ENCODE measurements at places on chromosomes 11 and 22.
A peak's percentile ranks its signal among the peaks of the same experiment; 100 is the strongest.

GRCh38 chr11:122642472-122642922, 13.0 kb upstream of the UBASH3B start:
- no peak for DNase-seq

GRCh38 chr11:12175694-12176241, 65.4 kb downstream of the MICAL2 start:
- peak; percentile 56 for DNase-seq

DNA sequence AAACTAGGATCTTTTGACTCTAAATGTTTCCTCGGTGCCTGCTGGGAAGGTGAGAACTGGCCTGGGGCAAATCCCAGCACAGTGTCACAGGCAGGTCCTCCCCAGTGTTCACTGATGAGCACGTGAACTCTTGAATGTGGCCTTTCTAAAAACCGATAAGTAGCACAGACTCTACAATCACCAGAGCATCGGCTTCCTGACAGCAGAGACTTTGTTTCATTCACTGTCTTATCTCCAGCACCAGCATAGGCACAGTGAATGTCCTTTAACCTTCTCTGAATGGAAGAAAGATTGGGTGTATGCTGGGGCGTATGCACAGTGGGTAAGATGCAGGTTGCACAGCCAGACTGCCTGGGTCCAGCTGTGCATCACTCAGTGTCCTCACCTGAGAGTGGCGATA, 59.3 kb upstream of the EIF3D start:
- no peak for DNase-seq

DNA sequence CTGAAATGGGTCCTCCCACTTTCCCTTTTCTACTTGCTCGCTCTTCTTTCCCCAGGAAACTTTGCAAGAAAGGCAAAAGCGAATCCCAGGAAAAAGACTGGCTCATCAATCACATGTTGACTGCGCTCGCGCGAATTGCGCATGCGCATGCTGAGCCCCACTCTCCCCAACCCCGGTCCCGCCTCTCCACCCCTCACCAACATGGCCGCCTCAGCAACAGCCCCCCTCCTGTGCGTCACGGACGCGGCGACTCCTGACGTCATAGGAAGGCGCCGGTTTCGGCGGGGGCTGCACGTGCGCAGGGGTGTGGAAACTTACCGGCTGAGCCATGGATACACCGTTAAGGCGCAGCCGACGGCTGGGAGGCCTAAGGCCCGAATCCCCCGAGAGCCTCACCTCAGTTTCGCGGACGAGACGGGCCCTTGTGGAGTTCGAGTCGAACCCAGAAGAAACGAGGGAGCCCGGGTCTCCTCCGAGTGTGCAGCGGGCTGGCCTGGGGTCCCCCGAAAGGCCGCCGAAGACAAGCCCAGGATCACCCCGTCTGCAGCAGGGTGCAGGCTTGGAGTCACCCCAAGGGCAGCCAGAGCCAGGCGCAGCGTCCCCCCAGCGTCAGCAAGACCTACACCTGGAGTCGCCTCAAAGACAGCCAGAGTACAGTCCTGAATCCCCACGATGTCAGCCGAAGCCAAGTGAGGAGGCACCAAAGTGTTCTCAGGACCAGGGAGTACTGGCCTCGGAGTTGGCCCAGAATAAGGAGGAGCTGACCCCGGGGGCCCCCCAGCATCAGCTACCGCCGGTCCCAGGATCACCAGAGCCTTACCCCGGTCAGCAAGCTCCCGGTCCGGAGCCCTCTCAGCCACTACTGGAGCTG, at the start of gene CCDC86:
Gene CCDC86 (plus strand): TSS at position 317 of the 871 bp plus-strand sequence. CDS start 12 bp downstream, at position 329.
- peak; percentile 95 for DNase-seq

DNA sequence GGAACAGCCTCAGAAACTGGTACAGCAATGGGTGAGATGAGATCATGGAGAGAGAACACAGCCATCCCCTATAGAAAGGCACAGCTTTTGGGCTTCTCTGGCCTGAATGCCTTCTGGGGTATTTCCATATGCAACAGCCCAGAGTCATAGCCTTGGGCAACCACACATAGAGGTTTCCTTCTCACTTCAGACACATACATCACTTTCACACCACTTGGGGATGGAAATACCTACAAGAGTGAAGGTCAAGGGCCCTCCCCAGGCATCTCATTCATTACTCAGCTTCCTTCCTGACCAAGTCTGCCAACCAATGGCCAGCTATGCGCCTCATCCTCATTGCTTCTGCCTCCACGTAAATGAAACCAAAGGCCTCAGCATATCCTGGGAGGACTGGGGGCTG, 17.7 kb upstream of the OLFML1 start:
- no peak for DNase-seq

GRCh38 chr11:77381729-77382665, 80.5 kb upstream of the GDPD4 start:
- DNase-seq, result peak; percentile 61

DNA sequence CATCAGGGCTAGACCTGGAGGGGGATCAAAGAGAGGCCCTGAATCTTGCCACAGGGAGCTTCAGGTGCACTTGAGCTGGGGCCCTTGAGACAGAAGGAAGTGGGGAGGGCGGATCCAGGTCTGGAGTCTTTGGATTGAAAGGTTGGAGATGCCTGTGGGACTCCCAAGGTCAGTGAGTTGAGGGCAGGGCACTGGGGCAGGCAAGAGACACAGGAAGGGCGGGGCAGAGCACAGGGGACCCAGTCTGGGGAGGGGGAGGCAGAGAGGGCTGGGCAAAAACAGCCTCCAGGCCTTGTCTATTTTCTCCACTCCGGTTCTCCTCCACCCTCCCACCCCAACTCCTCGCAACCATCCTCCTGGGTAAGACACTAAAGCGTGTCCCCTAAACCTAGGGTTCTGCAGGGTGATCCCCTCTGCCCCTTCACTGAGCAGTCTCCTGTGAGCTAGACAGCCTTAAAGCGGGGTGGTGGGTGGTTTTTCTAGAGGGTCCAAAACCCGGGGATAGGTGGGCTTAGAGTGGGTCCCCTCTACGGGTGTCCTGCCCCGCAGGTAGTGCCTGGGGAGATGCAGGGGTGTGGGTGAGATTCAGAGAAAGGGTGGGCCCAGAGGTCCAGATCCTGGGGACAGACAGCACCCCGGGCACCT, 38.6 kb upstream of the CELSR1 start:
- DNase-seq, result no peak

DNA sequence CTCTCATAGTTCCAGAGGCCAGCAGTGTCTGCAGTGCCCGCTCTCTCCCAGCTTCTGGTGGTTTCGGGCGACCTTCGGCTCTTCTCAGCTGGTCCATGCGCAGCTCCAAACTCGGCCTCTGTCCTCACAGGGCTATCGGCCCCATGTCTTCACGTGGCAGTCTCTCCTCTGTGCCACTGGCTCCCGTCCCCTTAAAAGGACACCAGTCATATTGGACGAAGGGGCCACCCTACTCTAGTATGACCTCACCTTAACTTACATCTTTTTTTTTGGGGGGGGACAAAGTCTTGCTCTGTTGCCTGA, 13.8 kb downstream of the LTO1 start:
- no peak for DNase-seq

DNA sequence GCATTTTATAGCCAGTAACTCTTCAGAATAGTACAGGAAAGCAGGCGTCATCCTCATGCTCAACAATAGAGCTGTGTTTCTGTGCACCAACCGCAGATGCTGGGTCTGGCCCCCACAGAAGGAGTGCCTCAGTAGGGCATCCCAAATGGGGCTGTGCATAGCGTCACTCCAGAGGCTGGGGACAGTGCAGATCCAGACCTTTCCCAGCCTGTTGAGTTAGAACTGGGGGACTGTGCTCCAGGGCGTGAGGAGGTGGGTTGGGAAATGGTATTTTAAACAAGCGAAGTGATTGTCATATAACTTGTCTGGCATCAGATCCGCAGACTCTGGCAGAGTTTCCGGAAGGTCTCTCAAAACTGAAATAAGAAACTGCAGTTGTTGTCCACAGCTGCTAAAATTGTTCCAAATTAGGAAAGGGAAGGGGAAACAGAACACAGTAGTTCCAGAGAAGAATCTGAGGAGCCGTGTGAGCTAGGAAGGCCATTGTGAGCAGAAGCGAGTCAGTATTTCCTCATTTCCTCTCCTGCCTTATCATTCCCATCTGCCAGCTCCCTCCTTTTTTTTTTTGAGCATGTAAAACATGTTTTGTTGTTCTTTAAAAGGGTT, 52.2 kb downstream of the JAM3 start:
- peak; percentile 33 for DNase-seq

DNA sequence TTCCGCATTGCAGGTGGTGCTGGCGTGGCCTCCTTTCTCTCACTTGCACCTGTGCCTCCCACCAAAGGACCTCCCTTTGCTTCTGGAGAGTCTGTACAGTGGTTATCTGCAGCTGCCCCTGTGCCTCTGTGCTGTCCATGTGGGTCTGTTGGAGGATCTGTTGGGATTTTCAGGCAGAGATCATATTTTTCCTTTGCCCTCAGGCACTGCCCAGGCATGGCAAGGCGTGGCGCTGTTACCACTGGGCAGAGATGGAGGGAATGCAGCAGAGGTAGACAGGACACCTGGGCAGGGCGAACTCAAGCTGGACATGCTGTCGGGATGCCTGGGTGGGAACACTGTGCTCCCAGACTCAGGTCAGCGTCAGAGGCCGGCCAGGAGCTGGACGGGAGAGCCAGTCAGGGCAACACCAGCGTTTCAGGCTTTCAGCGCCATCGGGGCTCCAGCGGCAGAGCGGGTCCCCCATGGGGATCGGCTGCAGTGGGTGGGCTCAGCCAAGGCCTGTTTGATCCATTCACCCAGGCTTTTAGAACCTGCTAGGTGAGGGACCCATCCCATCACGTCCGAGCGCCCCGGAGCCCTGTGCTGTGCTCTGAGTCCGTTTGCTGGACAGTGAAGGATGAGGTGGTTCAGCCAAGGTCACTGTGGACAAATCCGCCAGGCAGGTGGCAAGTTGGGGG, 718.9 kb downstream of the BRD1 start:
- DNase-seq, result no peak

- DNase-seq, result peak; percentile 22
These were observed 133.0 kb downstream of the PLEKHA7 start for GRCh38 chr11:16881074-16881709.

DNA sequence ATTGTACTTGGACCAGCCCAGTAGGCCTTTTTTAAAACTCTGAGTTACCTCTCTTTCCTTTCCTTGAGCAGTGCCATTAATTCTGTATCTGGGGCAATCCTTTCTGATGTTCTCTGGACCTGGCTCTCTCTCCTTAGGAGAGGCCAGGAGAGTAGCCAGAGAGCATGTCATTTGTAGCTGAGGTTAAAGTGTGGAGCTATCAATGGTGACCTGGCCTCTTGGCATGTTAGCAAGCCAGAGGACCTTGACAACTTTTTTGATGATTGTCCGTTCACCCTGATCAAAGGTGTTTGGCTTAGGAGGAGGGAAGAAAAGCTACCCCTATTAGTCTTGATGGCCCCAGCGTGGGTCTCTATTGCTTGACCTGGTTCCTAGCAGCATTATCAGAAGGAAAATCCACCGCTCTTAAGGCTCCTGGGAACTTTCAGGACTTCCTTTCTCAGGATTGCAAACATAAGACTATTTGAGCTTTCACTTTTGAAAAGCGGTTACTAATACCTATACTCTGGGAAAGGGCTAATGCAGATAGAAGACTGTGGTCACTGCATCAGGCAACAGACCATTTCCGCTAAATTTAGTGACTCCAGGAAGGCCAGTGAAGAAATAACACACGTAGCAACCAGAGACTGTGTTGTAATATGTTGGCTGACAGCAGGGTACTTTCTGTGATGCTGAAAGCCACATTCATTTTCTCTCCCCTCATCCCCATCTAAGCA, 18.2 kb downstream of the LIMK2 start:
- no peak for DNase-seq

- DNase-seq, result peak; percentile 76
These were observed 814 bp downstream of the NPAS4 start for GRCh38 chr11:66421492-66422205.

DNA sequence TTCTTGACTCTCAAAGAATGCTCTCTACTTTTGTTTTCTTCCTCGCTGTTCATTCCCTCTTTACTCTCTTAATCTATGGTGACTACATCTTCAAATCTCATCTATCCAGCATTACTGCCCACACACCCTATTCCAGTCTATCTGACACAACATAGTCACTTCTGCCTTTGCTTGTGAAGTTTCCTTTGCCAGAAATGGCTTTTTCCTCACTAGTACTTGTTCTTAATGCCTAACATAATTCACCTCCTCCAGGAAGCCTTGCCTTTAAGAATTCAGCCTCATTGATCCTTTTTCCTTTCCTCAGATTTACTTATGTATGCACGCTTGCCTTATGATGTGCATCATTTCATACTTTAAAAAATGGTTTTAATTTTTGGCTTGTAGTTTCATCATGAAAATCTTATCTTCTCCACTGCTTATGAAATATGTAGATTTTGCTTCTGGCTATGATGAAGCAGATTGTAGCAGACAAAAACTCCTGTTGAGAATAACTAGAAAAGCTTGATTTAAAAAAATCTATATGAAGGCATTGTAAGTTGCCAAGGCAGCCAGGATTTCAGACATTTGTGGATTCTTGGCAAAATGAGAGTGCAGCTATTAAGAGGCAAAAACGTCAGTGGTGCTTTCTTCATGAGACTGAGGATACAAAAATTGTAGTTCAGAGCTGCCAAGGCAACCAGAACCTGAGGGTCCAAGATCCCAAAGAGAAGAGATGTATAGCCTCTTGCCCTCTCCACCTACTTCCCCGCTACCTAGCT, 31.8 kb downstream of the RNF169 start:
- DNase-seq, result no peak

GRCh38 chr22:46537225-46537945, at the start of gene CELSR1:
TSS of gene CELSR1 (minus strand) at chr22:46537620. CDS start at chr22:46537170, 450 bp downstream.
- no peak for DNase-seq

DNA sequence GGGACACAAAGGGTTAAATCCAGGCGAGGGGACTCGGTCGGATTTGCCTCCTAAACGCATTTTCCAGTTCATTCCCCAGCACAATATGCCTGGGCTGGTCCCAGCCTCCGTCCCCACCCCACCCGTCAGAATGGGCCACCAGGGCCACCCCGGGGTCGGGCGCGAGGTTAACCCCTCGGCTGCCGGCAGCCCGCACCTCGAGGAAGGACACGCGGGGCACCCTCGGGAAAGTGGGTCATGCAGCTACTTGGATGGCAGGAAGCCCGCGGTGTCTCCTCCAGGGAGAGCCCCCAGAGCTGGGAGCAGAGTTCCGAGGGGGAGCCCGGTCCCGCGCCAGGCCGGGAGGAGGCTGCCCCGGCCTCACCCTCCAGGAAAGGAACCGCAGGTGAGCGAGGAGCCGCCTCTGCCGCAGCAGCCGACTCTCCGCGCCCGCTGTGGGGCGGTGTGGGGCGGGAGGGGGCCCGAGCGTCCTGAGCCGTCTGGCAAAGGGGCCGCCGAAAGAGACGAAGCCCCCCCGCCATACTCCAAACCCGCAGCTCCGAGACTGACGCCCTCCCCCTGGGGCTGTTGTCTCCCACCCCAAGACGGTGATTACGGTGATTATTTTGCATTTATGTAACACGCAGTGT, 1.4 kb downstream of the NECTIN1 start:
- no peak for DNase-seq

DNA sequence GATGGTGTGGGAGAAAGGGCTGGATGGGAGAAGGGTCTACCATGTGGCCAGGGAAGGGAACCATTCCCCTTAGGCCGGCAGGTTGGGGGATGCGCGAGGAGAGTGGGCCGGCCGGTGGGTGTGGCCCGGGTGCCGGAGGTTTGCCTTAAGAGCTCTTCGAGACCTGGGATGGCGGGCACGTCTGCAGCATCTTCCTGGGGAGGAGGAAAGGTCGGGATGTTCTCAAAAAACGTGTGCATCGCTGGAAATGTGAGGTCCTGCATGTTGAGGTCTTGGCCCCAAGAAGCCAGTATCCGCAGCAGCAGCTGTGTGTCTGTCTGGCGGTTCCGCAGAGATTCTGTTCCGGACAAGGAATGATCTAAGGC, 1.4 kb downstream of the NAV2 start:
- DNase-seq, result no peak

All from fibroblast of the conjunctiva (primary cell).